ENCODE measurements at places on chromosomes 2 and 18.

DNA sequence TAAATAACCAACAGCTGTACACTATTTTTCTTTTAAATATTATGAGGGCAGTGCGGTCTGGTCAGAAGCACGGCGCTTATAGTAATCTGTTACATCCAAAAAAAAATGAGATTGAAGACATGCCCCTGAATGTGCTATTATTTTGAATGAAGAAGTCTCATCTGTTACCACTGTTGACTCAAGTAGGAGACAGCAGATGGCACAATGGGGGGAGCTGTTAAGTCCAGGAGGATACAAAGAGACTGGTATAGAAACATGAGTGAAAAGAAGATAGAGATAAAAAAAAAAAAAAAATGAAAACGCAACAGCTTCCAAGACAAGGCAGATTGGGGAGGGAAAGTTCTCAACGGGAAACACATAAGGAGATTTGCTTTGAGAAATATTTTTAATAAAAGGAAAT, 425.5 kb upstream of the PKDCC start:
- no peak for DNase-seq

DNA sequence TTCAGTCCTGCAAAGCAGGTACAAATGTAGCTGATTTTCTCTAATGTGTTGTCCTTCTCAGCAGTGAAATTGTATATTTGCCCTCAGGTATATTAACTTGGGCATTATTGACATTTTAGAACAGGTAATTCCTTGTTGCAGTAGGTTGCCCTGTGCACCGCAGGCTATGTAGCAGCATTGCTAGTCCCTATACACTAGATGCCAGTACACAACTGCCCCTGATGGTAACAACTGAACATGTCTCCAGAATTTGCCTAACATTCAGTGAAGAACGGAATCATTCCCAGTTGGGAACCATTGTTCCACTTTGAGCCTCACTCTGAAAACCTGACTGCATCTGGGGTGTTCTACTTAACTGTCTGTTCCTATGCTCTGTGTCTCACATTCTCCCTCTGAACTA, 23.1 kb upstream of the TFPI start:
- DNase-seq: no peak

DNA sequence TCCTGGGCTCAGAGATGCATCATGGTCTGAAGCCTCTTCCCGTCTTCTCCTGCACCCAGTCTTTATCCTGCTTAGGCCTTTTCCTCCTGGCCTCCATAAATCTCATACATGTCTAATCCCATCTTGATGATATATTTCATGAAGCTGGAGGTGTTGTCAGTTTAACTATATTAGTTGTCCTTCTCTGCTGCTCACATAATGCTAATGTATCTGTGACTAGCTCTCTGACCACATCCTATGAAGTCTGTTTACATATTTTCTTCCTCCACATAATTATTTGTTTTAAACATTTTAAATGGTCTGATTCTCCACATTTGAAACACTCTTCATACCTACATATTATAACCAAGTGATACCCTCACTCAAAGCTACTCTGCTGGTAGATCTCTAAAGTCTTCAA, 315.2 kb upstream of the RND3 start:
- no peak for DNase-seq

GRCh38 chr2:109452318-109453305, 161.2 kb downstream of the SEPTIN10 start:
- DNase-seq: no peak

DNA sequence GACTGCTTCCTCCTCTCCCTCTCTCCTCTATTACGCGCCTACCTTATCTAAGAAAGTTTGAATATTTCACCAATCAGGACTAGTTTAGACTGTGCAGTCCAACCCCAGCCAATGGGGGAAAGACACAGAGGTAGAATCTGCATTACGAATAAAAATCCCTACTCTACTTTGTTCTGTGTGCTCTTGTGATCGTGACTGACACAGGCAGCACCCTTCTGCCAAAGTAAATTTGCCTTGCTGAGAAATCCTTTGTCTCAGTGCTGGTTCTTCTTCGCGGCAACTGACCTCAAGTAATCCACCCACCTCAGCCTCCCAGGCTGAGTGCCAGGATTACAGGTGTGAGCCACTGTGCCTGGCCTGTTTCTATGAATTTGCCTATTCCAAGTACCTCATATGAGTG, 8.6 kb upstream of the CDCA7 start:
- no peak for DNase-seq

DNA sequence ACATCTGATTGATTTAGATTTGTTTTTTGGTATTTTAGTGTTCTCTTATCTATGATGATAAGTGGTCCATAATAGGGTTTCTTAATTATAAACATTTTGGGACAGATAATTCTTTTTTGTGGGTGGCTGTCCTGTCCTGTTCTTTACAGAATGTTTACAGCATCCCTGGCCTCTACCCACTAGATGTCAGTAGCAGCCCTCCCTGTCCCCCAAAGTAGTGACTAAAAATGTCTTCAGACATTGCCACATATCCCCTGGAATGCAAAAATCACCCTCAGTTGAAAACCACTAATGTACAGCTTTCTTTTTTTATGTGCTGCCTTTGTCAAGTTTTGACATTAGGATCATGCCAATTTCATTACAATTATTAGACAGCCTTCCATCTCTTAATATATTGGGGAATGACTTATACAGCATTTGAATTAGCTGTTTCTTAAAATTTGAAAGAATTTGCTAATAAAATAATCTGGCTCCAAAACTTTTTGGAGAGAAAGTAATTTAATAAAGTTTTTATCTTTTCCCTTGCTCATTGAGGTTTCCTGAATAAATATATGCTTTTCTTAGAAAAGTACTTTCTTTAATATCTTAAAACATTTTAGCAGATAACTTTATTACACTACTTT, 19.5 kb downstream of the WIPF1 start:
- no peak for DNase-seq

DNA sequence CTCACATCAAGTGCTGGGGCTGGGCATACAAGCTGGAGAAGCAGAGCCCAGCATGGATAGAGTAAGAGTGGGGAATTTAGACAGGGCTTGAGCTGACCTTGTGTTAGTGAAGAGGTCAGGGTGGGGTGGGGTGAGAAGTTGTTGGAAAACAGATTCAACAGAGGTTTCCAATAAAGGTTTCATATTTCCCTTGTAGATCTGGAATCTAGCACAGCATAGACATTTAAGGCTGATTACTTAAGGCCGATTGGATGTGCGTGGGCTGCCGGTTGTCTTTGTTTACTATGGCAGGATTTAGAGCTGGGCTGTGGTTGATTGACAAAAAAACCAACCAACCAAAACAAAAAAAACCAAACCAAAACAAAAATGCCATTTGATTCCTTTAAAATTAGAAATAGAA, 114.9 kb upstream of the SEC11C start:
- DNase-seq: no peak

GRCh38 chr2:73968357-73968937, 16.3 kb upstream of the TET3 start:
- DNase-seq: no peak

GRCh38 chr2:73063472-73063871, 8.0 kb downstream of the SFXN5 start:
- no peak for DNase-seq

DNA sequence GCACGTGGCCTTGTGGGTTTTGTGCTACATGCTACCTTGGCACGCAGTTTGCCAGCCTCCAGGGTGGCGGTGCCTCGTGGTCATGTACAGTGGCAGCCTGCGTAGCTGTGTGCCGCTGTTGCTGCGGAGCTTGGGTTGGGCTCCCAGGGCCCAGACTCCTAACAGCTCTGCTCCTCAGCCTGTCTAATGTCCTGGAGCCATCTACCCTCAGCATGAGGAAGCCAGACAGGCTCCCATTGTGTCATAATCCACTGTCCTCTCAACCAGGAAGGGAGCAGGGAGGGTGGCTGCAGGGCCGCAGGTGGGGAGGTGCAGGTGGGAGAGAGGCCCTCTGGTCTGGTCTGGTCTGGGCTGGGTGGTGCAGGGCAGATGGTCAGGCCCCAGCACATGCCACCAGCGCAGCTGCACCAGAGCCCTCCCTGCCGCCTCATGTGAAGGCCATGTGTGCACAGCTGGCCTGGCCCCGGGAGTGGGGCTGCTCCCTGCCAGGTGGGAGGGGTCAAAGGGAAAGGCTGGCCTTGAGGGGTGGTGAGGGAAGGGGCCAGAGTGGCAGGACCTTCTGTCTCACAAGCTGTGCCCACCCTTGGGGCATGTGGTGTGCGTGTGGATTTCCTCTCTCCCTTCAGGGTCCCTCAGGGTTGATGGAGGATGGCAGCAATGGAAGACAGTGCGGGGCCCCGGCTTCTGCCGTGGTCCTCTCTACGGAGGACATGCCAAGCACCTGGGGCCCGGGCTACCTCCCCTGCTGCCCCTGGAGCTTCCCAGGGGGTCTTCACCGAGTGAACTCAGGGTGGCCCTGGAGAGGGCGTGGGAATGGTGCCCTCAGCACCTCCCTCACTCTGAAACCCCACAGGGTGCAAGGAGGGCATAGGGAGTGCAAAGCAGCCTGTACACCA, 4.8 kb downstream of the ATOH8 start:
- no peak for DNase-seq

DNA sequence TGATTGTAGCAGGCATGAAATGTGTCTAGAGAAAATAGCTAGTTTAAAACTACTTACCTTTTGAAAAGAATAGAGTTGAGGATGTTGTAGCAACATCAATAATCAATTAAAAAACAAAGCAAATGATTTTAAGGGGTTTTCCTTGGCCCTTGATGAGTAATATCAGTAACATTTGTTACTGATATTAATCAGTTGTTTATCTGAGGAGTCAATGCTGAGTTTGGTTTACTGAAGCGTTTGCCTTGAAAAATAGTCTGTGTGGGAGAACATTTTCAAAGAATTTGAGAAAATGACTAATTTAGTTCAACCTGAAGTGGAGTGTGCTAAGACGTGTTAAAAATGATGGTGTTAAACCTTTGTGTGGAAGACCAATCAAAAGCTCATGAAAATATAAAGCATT, 9.3 kb downstream of the PTH2R start:
- DNase-seq: no peak

DNA sequence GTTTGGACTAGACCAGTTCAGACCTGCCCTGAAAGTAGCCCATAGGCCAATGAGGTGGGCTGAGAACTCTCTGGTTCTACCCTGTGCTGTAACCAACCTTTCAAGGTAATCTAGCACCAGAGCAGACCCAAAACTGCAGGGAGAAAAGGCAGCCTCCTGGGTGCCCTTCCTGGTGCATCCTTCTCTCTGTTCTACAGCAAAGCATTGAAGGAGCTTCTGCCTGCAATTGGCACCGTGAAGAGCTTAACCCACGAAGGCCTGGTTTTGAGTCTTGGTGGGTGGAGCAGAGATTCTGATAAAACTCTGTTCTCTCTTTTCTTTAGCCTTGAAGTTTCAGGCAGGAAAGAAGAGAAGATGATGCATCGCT, 55.5 kb downstream of the LIPG start:
- DNase-seq: no peak

DNA sequence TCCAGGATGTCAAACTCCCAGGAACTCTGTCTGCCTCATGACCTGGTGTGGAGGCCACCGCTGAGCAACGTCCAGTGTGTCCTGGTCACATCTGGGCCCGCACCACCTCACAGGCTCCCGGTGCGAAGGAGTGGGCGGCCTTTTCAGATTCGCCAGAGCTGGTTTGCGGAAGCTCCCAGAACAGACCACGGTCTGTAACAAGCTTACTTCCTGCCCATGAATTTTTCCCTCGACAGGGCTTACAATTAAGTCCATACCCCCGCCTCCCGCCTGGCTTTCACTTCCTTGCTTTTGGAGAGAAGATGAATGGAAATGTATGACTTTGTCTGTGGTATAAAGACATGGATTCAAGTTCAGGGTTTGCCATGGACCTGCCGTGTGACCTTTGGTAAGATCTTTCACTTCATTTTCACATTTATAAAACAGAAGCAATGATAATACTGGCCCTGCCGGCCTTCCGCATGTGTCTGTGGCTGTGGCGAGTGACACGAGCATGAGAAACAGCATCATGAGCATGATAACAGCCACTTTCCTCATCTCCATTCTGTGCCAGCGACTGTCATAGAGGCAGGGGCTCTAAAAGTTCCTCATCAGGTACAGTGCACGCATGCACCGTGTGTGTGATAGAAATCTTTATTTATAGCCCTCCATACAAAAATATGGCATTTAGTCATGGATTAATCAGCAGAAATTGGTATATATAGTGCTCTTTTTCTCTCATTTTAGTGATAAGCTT, 31.0 kb upstream of the KCNF1 start:
- DNase-seq: no peak

DNA sequence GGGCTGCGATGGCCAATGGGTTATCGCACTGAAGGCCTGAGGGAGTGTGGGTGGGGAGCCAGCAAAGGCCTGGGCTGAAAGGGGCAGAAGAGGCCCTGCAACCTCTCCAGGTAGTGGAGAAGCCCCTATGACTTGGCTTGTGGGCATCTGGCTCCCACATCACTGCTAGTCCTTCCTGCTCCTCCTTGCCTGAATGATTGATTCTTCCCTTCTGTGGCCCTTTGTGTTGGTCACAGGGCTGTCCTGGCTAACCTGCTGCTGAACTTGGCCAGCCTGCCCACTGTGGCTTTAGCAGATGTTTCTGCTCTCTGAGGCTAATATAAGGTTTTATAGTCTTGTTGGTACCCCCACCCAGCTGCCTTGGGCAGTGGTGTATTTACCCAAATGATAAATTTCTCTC, 136.2 kb upstream of the ALPP start:
- no peak for DNase-seq

DNA sequence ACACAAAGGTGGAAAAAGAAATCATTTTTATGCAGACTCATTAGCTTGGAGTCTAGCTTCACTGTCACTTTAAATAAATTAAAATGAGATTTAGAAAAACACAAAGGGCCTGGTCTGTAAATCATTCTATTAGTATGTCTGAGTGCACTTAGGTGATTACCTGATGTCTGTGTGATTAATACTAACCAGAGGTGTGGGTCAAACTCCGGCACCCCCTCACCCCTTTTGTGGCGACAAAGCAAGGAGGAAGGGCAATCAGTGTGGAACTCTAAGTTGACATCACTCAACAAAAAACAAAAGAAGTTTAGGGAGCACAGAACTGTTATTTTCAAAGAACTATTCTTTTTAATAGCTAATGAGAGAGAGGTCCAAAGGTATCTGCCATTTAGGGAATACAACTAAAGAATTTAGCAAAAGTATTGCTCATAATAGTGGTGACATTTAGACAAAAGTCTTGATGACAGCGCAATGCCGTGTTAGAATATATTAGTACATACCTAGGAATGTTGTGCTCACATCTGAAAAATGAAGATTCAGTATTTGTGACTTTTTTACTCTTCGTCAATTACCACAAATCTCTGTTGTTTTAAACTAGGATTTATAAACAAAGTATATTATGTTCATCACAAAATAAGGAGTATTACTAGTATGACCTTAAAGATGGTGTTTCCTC, 66.3 kb downstream of the ZEB2 start:
- no peak for DNase-seq
